ENCODE measurements at places on chromosomes 5 and 9.

DNA sequence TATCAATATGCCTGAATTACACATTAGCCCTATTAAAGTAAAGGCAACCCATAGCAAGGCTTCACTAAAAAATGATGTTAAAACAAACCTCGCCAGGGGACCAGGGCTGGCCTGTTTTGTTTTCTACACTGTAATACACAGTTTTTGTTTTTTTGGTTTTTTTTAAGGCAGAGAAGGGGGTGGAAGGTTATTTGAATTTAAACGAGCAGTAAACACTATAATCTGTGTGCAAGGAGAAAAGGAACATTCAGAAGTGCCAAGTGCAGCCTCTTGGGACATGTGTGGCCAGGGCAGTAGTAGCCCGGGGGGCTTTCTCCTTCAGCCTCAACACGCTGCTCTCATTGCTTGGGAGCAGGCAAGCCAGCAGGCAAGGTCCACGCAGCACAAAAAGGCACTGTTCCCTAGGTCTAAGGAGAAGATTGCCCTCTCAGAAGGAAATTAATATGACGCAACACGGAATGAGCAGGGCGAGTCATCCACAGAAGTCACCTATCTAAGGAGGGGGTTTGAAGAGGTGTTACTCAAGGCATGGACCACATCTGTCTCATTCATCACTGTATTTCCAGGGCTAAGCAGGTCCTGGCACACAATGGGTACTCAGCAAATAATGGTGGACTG is 16.2 kb downstream of the SIL1 start:
- peak; percentile 57 for DNase-seq

DNA sequence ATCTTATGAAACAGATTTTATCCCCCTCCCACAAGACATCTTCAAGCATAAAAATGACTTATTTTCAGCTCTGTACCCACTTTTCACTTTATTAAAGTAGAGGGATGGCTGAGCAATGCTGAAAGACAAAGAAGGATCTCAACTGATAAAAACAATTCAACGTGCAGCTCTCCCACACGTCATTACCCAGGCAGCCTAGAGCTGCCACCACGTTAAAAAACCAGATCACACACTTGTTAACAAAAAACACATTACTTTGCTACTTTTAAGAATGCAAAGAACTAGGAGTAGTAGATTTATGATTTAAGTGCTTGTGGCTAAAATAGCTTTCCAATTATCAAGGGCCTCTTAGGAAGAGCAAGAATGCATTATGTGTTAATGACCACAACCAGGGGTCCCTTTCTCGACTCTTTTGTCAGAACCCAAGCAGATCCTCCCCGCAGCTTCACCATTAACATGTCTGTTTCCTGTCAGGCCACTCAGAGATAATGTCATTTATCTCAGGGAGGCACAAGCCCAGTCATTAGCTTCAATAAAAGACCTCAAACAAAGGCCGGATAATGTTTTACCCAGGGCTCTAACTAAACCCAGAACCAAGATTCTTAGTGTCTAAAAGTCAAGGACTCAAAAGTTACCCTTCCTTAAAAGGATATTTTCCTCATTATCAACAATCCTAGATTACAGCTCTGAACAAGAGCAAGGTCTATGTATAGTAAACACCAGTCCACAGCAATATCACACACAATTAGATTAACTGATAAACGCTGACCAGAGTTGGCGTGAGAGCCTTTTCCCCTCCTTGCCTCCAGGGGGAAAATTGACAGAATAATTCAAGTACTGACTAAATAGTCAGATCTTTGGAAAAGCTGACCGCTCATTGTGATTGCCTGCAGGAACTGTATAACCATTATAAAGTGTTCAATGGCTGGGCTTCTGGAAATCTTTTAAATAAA is 7.5 kb downstream of the ZNF608 start:
- DNase-seq = peak; percentile 74

GRCh38 chr9:101639311-101639710 is 44.5 kb upstream of the PPP3R2 start:
- DNase-seq = no peak

GRCh38 chr5:36607114-36607571 is 737 bp downstream of the SLC1A3 start:
- DNase-seq = peak; percentile 67

DNA sequence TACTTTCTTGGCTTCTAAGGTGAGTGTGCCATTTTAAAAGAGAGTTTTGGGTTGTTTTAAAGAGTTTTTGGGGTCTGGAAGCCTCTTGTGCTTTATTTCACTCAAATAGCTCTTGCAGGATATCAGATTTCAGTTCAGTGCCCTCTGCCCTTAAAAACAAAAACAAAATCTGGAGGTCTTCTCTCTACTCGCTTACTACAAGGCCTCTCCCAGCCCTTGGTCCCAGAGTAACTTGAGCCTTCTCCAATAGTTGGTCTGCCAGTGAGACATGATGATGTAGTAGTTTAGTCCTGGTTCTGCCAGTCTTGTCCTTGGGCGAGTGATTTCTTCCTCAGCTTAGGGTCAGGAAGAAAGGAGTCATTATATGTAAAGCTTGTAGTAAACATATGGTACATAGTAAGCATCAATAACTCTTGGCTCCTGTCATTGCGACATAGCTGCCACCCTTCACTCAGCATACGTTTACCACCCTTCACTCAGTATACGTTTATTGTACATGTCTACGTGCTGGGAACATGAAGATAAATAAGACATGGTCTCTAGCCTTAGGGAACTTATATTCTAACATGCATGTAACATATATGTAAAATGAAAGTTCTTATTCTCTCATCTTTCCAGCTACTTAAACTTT is 147.6 kb downstream of the MAN2A1 start:
- DNase-seq = no peak

GRCh38 chr5:10333154-10334006 is 20.1 kb upstream of the MARCHF6 start:
- peak; percentile 26 for DNase-seq

GRCh38 chr5:172102913-172103626 is 85.0 kb downstream of the STK10 start:
- peak; percentile 98 for DNase-seq

DNA sequence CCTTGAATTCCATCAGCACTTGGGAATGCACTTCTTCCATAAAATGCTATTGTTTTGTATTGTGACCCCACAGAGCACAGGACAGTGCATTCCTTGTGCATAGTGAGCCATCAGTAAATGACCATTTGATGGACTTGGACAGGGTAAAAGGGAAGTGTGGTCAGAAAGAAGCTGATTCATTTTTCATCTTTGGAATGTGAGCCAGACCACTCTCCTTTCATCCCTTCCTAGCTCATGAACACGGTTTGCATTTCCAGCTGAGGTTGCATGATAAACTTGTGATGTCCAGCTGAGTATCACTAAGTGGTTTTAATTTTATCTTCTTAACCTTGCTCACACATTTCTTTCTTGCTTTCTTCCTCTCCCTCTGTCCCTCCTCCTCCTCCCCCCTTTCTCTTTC is 101.3 kb downstream of the NUDT12 start:
- peak; percentile 93 for DNase-seq

DNA sequence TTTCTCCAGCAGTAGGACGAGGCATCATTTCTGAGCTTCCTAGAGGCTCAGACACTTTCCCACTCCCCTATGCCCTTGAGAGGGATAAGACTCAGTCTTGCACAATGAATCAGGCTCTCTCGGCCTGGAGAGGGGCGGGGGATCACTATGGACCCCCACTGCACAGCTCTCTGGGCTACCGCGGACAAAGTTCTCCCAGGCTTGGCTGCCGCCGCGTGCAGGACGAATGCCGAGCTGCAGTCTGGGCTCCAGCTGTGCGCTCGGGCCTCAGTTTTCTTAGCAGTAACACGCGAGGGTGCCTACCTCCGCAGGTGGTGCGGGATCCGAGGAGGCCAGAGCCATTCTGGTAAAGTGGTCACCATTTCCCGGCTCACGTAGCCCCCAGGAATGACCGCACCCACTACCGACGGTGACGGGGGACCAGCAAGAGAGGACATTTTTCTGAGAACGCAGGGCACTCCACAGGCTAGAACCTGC is 3.4 kb upstream of the MYORG start:
- DNase-seq = no peak

- no peak for DNase-seq
These were observed 482 bp downstream of the TESK1 start for GRCh38 chr9:35605351-35606137.

GRCh38 chr9:110056062-110056461 is 151.9 kb downstream of the C9orf152 start:
- no peak for DNase-seq

DNA sequence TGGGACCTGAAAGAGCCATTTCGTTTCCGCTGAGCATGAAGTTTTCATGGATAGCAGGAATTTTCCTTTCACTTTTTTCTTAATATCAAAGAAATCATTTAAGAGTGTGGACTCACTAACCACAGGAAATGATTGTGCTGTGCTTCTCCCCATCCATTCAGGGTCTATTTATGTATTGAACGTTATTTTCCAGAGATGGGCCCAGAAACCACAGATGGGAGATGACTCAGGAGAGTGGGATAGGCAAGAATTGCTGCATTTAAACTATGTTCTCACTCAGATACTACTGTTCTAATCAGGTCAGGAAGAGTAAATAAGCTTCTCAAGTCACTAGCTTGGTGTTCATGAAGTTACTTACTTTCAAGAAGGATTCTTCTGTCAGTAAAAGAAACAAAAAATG is 763.8 kb downstream of the DTWD2 start:
- DNase-seq = peak; percentile 67

DNA sequence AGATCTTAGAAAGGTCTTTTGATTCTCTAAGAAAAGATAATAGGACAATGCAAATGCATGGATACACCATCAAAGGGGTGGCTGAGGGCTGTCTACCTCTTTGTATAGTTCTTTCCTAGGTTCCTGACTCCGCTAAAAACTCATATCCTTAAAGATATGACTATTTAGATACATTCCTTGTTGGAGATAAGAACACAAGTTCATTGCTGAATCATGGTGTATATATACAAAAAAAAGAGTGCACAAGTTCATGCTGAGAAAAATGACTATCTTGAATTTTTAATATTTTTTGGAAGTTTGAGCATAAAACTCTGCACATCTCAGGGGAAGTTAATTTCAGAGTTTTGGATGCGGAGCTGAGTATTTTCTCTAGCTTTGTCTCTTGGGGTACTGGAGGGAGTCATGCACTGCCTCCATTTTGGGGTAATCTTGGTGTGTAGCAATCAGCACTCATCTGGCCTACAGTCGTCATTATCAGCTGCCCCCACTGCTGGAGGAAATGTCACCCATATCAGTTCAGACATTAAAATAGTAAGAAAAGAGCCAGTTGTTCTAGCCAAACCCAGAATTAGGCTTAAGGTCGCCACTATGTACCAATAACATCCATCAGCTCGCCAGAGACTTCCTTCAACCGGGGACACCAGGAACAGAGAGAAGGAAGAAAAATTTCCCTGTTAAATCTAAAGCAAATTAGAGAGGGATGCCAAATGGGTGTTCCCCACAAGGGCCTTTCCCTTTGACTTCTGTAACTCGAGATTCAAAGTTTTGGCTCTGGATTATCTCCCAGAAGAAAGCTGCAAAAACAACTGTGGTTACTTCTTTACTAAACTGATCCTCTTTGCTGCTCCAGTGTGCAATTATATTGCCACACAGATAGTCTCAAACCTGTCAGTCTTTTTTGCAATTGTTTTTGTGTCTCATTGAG is 49.0 kb downstream of the PTTG1 start:
- DNase-seq = peak; percentile 71

- DNase-seq = peak; percentile 2
These were observed 89.3 kb downstream of the MACIR start for GRCh38 chr5:103347716-103348423.

DNA sequence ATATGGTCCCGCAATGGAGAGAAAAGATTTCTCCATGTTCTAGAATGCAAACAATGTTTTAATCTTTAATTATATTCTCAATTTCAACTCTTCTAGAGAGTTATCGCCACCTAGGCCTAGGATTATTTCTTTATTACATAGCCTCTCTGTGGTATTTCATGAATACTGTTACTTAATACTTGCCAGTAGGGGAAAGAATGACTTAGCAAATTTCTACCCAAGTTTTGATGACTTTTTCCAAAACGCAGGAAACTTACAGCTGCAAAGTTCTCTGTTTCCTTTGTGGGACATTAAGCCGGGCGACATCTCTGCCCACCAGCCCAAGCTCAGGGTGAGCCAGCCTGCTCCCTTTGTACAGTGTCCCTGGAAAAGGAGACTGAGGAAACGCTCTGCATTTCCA is 73.8 kb downstream of the MED27 start:
- DNase-seq = no peak

DNA sequence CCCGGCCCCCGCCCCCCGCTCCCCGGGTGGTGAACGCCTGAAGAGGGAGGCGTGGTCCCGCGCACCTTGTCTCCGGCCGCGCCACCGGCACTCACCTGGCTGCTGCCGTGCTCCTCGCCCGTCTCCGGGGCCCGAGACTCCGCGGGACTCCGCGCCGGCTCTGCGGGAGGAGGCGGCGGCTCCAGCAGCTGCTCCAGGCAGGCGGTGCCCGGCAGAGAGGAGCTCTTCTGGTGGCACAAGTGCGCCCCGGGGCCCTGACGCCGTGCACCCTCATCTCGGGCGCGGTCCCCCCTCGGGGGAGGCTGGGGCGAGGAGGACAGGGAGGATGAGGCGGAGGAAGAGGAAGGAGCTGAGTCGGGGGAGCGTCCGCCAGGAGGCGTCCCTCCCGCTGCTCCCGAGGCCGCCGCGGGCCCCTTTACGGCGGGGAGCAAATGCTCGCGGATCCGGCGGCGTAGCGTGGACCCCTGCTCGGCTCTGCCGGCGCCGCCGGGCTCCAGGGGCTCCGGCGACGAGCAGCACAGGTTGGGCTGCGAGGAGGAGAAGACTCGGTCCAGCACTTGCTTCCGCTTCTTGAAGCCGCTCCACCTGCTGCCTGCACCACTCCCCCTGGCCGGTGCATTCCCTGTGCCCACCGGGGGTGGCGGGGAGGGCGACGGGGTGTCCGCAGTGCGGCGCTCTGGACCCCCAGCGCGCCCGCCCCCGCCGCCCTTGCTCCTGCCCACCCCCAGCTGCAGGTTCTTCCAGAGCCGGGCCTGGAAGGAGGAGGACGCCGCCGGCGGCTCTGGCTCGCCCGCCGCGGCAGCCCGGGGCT is 928 bp downstream of the MCTP1 start:
- peak; percentile 2 for DNase-seq

GRCh38 chr5:110823571-110823970 is 84.8 kb downstream of the SLC25A46 start:
- no peak for DNase-seq

GRCh38 chr5:140631831-140632365 is 1.1 kb downstream of the CD14 start:
- DNase-seq = no peak

GRCh38 chr5:59390074-59390659 is 503.4 kb downstream of the PDE4D start:
- peak; percentile 16 for DNase-seq

- peak; percentile 62 for DNase-seq
These were observed 23.5 kb upstream of the ERAP2 start for GRCh38 chr5:96852759-96853158.

GRCh38 chr5:80165452-80165851 is 90.4 kb downstream of the SERINC5 start:
- no peak for DNase-seq

- DNase-seq = no peak
These were observed 17.8 kb upstream of the ERMP1 start for GRCh38 chr9:5850724-5851122.

Data from RPMI7951 (cell line).